ENCODE measurements at places on chromosomes 6 and 20.

DNA sequence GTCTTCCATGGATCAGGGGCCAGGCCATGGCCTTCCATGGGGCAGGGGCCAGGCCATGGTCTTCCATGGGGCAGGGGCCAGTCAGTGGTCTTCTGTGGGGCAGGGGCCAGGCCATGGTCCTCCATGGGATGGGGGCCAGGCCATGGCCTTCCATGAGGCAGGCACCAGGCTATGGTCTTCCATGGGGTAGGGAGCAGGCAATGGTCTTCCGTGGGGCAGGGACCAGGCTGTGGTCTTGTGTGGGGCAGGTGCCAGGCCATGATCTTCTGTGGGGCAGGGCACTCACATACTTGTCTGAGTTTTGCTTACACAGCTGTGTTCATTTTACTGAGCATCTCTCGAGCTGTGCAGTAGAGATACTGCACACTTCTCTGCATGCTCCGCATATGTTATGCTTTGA, 57.3 kb upstream of the THBS2 start:
- no peak for DNase-seq

GRCh38 chr20:1696521-1697209, 39.1 kb upstream of the SIRPG start:
- no peak for DNase-seq

- no peak for DNase-seq
These were observed 90.1 kb upstream of the PREP start for GRCh38 chr6:105492706-105493673.

DNA sequence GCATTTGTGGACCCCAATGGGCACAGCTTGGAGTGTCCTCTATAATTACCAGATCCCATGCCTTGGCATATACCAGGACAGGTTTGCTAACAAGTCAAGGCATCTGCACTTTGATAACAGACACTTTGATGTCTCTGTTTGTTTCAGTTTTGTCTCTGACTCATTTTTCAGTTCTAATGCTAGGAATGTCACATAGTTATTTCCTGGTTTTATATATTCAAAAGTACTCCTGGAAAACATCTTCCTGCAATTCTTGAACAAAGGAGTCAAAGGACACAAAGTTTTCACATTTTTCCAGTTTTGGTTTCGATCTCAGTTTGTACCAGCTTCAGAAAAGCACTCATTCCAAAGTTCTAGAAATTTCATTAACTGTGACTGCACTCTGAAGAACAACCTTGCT, 188.1 kb downstream of the FOXC1 start:
- no peak for DNase-seq

GRCh38 chr6:11270030-11271027, 37.9 kb upstream of the NEDD9 start:
- no peak for DNase-seq

DNA sequence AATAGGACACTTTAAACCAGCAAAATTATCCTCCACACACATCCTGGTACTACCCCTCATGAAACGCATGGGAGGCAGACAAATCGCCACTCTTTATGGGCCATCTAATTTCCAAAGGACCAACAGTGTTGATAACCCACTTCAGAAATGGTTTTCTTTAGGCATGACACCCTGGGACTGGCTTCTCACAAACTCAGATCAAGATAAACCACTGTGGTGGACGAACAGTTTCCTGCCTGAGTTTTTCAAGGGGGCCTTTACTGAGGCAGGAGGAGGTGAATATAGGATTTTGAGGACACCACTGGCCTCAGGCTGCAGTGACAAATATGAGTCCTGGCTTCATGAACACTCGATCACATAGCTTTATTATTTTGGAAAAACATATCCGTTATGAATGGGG, 26.0 kb downstream of the TRAM2 start:
- DNase-seq: no peak

- no peak for DNase-seq
These were observed 21.7 kb upstream of the RFPL4B start for GRCh38 chr6:112325444-112325843.

- DNase-seq: no peak
These were observed 995 bp downstream of the STK4 start for GRCh38 chr20:44967207-44967807.

DNA sequence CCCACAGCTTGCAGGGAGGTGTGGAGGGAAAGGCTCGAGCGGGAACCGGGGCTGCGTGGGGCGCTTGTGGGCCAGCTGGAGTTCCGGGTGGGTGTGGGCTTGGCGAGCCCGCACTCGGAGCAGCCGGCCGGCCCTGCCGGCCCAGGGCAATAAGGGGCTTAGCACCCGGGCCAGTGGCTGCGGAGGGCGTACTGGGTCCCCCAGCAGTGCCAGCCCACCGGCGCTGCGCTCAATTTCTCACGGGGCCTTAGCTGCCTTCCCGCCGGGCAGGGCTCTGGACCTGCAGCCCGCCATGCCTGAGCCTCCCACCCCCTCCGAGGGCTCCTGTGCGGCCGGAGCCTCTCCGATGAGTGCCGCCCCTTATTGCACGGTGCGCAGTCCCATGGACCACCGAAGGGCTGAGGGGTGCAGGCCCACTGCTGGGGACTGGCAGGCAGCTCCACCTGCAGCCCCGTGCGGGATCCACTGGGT, 1242.2 kb upstream of the EYS start:
- DNase-seq: no peak

GRCh38 chr6:41560431-41561192, 14.4 kb downstream of the FOXP4 start:
- peak; percentile 66 for DNase-seq

GRCh38 chr6:132017942-132018341, 66.8 kb upstream of the CCN2 start:
- DNase-seq: no peak

DNA sequence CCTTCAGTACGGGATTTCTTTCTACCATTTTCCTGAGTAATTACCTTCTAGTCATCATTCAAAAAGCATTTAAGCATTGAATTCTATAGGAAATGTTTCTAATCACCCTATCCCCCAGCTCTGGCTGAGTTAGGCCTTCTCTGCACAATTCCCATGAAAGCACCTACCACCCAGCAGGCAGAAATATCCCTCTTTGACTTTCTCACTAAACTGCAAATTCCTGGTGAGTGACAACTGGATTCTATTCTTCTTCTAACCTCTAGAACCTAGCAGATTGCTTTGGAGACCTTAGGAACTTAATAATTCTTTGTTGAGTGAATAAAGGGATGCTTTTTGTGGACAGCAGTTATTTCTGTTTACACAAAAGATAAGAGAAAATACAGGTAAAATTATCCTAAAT, 328.7 kb downstream of the LAMA2 start:
- no peak for DNase-seq

- DNase-seq: no peak
These were observed 85.5 kb downstream of the SLC22A23 start for GRCh38 chr6:3371222-3371949.

GRCh38 chr6:121000381-121000780, 333.9 kb downstream of the TBC1D32 start:
- no peak for DNase-seq

DNA sequence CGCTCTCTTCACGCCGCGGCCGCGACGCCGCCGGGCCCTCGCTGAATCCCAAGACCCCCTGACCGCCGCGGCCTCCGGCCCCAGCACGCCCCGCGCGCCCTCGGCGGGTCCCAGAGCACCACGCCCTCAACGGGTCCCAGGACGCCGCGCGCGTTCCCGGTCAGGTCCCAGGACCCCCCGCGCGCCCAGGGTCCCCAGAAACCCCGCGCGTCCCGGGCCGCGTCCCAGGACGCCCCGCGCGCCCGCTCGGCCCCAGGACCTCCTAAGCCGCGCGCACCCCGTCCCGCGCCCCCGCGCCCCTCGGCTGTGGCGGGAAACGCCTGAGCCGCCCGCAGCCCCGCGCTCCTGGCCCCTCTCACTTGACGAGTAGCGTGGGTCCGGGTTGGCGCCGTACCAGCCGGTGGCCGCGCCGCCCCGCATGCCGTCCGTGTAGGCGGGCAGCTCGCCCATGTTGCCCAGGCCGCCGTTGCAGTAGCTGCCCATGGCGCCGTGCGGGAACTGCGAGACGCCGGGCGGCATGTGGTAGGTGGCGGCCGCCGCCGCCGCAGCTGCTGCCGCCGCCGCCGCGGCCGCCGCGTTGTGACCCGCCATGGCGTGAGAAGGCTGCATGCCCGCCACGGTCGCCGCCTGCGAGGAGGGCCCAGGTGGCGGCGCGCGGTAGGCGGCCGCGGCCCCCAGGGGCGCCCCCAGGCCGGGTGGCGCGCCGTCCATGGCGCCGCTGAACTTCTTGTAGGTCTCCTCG, 556 bp downstream of the NKX2-4 start:
- DNase-seq: no peak

DNA sequence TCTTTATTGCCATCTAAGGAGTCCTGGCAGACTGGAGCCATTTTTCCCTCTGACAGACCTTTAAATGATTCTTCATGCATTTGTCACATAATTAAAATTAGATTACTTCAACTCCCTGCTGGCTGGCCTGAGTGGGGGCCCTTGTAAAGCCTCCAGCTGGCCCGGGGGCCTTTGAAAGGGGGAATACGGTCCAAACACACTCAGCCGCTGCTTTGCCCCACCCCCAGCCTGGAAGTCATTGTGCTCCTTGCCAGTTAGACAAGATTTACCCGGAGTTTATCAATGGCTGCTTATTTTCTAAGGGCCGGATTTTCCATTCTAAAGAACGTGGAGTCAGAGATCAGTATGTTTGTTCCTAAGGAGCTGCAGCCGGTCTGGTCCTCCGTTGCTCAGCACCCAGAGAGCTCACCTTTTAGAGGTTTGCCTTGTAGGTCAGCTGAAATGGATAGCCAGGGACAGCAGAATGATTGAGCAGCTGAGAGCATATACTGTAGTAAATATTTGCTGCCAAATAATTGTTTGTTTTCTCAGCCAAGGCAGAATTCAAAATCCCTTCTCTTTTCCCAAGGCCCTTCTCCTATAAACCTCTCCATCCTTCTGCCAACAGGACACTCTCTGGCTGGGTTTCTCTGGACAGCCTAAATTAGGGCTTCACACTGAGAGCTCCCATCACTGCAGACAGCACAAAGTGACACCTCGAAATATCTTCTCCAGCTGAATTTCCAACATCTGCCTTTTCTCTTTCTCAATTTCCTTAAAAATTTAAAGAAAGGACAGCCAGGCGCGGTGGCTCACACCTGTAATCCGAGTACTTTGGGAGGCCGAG, 68.4 kb upstream of the RBM24 start:
- no peak for DNase-seq

DNA sequence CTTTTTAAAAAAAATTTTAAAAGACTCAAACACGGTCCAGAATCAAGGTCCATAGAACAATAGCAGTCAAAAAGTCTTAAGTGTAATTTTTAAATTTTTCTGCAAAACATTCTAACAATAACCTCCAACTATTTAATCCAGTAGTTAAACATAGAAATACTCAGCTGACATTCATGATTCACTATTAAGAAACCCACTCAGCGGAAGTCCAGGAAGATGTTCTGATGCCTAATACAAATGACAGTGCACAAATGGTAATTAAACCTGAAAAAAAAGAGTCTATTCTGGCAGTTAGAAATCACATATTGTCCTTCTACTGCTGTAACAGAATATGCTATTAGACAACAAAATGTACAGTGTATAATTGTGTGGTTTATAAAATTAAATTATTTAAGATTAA, 128.2 kb upstream of the BMP5 start:
- no peak for DNase-seq

DNA sequence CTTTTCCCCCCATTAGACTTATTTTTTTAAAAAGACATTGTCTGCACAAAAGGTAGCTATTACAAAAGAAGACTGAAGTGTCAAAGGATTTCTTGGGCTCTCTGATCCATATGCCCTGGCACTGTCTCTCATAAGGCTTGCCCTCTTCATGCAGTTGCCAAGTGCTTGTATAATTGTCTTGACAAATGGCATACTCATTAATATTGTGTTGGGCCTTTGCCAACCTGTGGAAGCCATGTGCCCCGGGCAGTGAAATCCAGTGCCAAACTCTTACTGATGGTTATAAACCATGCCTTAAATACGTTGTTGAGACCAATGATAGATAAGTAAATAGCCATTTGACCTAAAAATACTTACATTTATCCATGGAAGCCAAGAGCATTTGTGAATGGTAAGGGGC, 98.1 kb downstream of the FARS2 start:
- DNase-seq: no peak

- no peak for DNase-seq
These were observed 68.6 kb downstream of the JPH2 start for GRCh38 chr20:44118185-44119033.

Measured in stimulated activated CD4-positive, alpha-beta T cell treated with anti-CD3 and anti-CD28 coated beads, Interleukin-12 subunit alpha, Interleukin-12 subunit beta, amount 100 ng/mL, for 24 hours (primary cell).